GOT3 (cell line): ENCODE measurements at places on chromosomes 1 and 21.

- DNase-seq = no peak
Measured at GRCh38 chr1:24206516-24207394, 19.7 kb upstream of the IFNLR1 start.

- DNase-seq = no peak
Measured at GRCh38 chr1:18927082-18927653, 24.8 kb upstream of the ALDH4A1 start.

DNA sequence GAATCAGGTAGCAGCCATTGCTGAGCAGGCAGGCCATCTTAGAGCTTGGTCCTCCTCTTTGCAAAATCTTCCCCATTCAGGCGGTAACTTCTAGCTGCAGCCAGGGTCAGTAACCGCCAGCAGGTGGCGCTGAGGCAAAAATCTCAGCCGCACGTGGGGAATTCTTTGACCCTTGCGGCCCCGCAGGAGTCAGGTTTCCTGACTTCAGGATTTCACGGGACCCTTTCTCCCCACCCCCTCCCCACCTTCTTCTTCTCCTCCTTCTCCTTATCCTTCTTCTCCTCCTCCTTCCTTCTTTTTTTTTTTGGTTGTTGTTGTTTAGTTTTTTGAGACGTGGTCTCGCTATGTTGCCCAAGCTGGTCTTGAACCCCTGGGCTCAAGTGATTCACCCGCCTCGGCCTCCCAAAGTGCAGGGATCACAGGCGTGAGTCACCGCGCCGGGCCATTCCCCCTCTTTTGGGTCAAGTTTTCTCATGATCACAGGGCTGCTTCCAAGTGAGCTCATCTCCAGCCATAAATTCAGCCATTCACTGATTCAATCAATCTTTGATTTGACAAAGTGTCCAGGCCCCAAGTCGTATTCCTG, 33.4 kb upstream of the TENT5B start:
- no peak for DNase-seq

- DNase-seq = no peak
Measured at GRCh38 chr1:202150602-202151001, 6.1 kb upstream of the ARL8A start.

DNA sequence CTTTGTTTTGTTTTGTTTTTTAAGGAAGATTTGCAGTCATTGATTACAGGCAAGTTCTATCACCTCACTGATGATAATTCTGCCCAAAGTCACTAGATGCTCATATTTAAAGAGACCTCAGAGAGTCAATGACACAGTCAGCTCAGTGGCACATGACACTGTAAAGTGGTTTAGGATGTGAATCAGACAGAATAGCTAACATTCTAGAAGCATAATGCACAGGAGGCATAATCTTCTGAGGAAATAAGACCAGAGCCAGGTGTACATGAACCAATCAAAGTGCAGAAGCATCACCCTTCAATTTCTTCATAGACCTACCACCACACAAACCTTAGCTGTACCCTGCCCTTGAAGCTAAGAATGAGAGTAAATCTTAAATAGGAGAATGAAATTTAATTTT, 268.5 kb downstream of the BRINP2 start:
- DNase-seq = no peak

- DNase-seq = no peak
Measured at GRCh38 chr1:15714406-15715136, 21.5 kb upstream of the SLC25A34 start.

DNA sequence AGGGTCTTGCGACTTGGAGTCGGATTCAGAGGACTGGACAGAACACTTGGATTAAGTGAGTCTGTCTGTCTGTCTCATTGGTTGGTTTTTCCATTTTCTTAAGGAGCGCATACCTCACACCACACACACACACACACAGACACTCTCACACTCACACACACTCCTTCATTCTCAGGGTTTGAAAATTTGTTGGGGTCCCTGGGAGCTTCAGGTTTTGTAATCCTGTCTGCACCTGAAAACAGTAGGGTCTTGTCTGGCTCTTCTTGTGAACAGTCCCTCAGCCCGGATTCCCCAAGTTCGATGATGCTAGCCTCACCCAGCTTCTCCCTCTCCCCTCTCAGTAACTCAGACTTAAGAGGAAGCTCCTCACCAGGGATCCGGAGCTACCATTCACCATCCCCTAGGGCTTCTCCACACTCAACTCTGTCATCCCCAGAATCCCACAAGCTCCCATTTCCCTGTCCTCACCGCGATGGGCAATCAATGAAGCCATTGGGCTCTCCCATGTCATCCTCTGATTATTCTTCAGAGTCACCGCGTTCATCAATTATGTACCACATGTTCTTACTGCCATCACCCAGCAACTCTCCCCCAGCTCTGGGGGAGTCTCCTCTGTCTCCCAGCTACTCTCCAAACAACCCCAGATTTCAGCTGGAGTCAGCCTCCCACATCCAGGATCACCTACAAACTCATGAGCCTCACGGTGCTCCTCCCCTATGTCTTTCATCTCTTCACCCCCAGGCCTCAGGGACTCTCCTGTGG, 1530.9 kb upstream of the TPTE start:
- no peak for DNase-seq

DNA sequence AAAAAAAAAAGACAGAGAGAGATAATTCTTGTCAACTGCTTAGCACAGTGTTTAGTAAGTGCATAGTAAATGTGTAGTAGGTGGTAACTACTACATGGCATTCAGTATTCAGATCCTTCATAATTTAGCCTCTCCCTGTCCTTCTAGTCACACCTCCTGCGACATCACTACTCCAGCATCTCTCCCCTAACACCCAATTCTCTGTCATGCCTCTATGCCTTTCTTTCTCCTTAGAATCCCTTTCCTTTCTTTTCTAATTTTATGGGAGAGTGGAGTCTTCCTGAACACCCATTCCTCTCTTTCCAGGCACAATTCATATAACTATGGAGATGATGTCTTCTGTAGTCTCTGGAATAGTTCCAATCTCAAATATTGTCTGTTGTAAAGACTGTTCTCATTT, 3.9 kb upstream of the VPS72 start:
- DNase-seq = no peak

DNA sequence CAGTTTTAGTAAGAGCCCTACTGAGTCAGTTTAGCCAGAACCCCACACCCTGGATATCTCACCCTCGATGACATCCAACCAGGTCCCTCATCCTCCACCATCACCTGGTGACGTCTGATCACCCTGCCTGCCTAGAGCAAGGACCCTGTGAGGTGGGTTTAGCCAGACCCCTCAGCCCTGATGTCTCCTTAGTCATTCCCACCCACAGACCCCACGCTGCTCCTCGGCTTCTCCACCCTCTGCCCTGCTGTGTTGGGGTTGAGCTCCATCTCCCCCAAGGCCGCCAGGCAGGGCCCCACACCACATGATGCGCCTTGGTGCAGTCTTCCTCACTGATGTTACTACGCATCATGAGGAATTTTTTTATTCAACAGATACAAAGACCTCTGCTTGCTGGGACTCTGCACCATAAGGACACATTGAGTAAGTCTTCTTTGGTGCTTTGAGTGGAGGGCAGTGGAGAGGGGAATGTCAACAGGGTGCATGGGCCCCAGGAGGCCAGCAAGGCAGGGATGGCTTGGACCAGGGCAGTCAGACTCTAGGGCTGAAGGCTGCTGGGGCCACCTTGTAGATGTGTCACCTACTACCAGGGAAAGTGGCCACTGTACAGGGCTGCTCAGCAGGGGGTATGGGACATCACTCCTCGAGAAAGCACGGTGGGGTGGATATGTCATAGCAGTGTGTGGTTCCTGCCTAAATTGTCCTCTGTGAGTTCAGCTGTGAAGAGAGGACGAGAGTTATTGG, 1.7 kb upstream of the IBA57 start:
- DNase-seq = no peak

- DNase-seq = no peak
Measured at GRCh38 chr1:35264871-35265270, 3.6 kb upstream of the ZMYM4 start.

DNA sequence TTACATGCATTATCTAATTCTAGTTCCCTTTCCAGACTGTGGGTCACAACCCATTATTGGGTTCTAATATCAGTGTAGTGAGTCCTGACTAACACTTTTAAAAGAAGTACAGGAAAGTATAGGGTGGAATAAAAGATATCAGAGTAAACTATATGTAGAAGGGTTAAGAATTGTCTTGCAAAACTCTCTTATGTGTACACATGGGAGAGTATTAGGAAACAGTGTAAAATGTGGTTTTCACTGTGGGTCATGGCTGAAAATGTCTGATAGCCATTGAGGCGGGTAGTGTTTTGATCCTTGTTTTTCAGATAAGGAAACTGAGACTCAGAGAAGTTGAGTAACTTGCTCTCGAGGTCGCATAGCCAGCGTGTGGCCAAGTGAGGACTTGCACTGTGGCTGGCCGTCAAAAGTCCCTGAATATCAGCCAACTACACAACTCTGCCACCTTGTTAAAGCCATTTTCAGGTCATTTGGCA, 18.5 kb upstream of the MTARC1 start:
- no peak for DNase-seq

DNA sequence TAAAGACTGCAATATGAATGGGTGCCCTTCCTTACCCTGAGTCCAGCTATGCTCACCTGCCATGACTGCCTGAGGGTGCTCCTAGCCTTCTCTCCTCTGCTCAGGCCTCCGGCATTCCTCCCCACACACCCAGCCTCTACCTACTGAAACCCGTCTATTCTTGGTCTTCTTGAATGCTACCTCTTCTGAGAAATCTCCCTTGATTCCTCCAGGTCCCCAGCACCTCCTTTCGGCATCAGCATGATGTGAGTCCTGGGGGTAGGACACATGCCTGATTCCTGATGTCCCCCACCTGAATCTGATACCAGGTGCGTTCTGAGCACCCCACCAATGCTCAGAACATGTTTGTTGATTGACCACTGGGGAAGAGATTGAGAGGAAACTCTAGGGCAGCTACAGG, 8.6 kb downstream of the LDLRAD1 start:
- no peak for DNase-seq

DNA sequence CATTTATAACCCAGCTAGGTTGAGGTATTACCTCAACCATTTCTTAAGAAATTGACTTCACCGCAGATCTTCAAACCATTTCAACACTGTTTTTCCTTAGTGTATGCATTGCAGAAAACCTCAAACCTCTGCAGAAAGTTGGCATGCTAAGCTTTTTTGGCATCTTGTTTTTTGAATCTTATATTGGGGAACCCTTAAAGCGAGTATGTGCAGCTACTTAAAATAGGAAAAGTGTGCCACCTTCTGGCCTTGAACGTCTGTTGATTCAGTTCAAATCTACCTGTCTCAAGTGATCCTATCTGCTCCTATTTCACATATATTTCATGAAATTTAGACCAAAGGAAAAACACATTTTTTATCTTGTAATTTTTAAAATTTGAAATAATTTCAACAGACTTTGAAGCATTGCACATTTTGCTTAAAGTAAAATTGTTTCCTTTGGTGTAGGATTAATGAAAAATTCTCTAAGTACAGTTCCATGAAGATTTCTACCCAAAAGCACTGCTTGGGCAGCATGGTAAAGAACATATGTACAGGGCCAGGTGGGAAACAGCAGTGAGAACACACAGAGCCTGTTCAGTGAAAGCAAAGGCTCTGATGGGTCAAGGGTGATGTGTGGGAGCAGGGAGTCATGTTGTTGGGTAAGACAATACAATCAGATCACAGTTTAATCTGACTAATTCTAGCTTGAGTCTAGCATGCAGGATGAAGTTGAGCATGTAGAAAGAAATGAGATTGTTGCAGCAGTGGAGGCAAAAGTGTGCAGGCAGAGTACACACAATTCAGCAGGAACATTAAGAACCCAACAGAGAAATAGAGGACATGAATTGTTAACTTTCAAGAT, 17.2 kb downstream of the HENMT1 start:
- no peak for DNase-seq

DNA sequence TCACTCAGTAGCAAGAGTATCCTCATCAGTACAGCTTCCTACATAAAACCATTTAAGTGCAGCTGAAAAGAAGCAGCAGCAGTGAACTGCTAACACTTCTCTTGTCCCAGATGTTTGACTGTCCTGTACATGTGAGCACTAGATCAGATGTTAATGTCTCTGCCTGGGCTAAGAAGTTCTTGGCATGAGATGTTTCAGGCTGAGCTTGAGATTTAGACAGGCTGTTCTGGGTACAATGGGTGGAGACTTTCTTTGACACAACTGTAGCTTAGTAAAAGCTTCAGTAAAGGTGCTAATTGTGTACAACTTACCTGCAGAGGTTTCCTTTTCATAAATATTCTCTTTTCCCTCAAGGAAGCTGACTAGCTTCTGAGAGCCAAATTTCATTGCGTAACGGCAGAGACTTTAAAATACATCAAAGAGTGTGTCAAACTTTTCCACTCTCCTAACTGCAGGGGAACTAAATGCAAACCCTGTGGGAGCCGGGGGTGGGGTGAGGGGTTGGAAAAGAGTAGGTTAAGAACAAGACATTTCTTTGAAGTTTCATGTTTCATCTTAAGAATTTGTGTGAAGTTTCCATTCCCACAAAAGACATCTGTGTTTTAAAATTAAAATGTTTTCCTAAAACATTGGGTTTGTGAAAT, 82.1 kb upstream of the CCDC190 start:
- DNase-seq = no peak

GRCh38 chr1:84763912-84764680, 73.8 kb upstream of the SSX2IP start:
- no peak for DNase-seq

DNA sequence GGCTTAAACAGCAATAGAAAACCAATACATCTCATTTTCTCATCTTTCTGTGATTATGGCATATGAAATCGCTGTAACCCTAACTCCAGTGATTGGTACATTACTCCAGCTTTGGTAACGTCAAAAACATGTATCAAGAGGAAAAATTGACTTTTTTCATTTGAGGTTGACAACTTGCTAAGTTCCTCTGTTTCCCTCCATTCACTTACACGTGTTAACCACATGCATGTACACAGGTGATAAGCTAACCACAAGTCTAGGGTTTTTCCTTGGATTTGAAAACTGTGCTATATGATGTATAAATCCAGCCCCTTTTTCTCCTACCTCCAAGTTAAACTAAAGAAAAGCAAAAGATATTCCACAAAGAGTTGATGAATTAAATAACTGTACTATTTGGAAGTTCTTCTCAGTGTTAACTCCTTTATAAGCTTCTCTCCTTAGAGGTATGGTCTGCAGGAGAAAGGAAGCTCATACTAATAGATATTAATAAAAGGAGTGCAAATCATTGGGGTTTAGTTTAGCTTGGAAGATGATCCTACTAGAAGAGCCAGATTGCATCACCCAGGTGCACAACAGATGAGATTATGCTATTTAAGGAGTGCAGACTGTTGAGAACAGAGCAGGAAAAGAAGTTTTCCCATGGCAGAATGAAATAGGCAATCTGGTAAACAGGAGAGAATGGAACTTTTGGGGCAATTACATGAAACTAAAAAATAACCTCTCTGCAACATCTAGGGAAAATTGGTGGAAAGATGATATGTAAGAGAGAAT, 277.9 kb downstream of the GRIK1 start:
- DNase-seq = no peak

GRCh38 chr1:245378311-245378722, 223.5 kb downstream of the KIF26B start:
- DNase-seq = no peak

- DNase-seq = no peak
Measured at GRCh38 chr1:25036117-25036546, 106.1 kb upstream of the RUNX3 start.

GRCh38 chr1:59315529-59316463, 18.9 kb downstream of the FGGY start:
- no peak for DNase-seq

GRCh38 chr1:211726467-211726995, 51.1 kb upstream of the NEK2 start:
- DNase-seq = no peak

GRCh38 chr21:42038826-42039425, 28.8 kb upstream of the ZBTB21 start:
- no peak for DNase-seq

- no peak for DNase-seq
Measured at GRCh38 chr1:247472035-247472434, 14.1 kb upstream of the OR2B11 start.

GRCh38 chr1:201468501-201468843, 516 bp downstream of the PHLDA3 start:
- no peak for DNase-seq
